ENCODE measurements at places on chromosomes 12 and 14.

DNA sequence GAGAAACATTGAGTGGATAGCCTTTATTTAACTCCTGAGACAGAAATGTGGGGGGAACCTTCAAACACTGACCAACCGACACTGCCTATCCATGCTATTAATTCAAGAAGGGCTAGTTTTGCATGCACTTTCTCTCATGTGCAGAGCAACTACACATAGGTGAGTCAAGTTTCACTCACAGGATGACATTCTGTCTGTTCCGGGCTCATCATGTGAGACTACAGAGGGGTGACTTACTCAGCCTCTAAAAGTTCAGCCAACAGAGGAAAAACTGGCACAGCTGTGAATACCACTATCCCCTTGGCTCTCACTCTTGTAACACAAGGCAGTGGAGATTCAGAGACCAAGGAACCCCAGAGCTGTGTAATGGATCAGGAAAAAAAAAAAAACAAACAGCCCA lies 13.3 kb downstream of the BEST3 start:
- DNase-seq = no peak

DNA sequence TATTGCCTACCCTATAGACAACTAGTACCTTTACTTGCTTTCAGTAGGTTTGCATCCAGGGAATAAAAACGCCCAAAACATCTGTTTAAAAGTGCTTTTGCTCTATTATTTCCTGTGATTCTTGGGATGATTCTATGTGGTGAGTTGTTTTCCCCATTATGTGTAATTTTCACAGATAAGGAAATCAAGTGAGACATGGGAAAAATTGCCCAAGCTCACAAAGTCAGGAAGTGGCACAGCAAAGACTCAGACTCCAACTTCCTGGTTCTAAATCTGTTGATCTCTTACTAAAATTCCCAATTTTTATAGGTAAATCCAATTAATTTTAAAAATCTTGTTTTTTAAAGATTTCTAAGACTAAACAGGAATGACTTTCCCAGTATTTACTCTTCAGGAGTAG lies 39.0 kb downstream of the NID2 start:
- DNase-seq = no peak

DNA sequence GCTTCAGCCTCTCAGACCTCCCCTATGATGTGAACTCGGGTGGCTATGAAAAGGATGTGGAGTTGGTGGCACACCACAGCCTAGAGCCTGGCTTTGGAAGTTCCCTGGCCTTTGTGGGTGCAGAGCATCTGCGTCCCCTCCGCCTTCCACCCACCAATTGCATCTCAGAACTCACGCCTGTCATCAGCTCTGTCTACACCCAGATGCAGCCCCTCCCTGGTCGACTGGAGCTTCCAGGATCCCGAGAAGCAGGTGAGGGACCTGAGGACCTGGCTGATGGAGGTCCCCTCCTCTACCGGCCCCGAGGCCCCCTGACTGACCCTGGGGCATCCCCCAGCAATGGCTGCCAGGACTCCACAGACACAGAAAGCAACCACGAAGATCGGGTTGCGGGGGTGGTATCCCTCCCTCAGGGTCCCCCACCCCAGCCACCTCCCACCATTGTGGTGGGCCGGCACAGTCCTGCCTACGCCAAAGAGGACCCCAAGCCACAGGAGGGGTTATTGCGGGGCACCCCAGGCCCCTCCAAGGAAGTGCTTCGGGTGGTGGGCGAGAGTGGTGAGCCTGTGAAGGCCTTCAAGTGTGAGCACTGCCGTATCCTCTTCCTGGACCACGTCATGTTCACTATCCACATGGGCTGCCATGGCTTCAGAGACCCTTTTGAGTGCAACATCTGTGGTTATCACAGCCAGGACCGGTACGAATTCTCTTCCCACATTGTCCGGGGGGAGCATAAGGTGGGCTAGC lies 7.0 kb upstream of the RPS26 start:
- DNase-seq = no peak

DNA sequence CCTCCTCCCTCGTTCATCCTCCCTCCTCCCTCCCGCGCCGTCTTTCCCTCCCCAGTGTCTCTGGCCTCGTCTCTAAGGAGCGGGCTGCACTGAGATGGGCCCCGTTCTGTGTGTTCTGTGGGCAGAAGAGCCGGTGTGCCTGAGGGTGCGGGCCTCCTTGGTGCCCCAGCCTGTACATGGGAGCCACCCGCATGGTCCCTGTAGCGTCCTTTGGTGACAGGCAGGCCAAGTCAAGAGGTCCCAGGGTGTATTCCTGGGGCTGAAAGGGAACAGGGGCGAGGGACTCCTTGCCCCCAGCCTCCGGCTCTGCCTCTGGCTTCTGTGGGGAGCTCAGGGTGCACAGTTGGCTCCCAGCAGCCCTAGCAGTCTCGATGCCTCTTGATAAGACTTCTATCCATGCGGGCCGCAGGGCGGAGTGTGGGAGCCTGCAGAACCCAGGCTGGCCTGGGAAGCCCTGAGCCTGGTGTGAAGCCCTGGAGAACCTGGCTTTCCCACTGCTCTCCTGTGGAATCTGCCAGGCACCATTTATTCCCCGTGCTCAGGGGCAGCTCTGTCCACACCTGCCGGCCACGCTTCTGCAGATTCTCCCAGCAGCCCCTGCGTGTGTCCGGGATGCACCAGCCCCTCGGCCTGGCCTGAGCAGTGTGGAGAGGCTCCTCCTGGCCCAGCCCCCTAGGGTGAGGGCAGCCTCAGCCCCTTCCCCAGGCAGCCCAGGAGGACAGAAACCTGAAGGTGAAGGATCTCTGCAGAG lies 181.3 kb downstream of the KIF26A start:
- DNase-seq = no peak

DNA sequence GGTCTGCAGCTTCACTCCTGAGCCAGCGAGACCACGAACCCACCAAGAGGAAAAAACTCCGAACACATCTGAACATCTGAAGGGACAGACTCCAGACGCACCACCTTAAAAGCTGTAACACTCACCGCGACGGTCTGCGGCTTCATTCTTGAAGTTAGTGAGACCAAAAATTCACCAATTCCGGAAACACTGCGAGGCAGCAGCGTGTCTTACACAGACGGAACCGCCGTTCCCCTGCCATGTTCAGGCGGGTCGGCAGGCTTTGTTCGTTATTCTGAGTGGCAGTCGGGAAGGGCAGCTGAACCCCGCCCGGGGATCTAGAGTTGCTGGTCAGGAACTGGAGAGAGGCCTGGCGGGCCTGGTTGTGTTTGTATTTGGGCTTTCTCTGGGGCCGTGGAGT lies 20.3 kb upstream of the LPCAT3 start:
- no peak for DNase-seq

DNA sequence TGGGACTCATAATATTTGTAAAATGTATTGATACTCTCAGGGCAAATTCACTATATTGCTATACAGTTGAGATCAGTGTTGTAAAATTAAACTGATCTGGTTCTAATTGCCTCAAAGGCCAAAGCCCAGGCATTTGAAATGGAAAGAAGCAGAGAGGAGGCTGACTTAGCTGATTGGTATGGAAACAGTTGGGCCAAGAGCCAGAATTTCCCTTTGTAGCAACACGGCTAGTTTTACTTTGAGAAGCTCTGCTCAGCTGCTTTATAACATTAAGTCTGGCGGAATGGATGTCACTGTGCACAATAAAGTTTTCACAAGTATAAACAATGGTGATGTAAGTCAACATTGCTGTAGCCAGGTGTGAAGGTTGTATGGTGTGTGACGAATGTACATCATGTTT lies 186.4 kb downstream of the MSRB3 start:
- DNase-seq = no peak

Data from COLO829 (cell line).